Neural progenitor cell (in vitro differentiated cells): ENCODE measurements at places on chromosomes 12 and 14.
A peak's percentile ranks its signal among the peaks of the same experiment; 100 is the strongest.

- DNase-seq = no peak
These were observed 2.2 kb downstream of the RIN3 start for GRCh38 chr14:92515546-92516343.

- DNase-seq = no peak
These were observed 933.0 kb downstream of the DIO2 start for GRCh38 chr14:79278286-79278797.

GRCh38 chr12:42143452-42144157 lies 1.1 kb downstream of the GXYLT1 start:
- peak; percentile 9 for DNase-seq

- DNase-seq = no peak
These were observed 63.3 kb upstream of the FLRT2 start for GRCh38 chr14:85466678-85467077.

- DNase-seq = peak; percentile 42
These were observed 9.2 kb upstream of the PAPLN start for GRCh38 chr14:73227812-73228781.

GRCh38 chr12:49535921-49536525 lies 2.8 kb upstream of the KCNH3 start:
- DNase-seq = no peak

DNA sequence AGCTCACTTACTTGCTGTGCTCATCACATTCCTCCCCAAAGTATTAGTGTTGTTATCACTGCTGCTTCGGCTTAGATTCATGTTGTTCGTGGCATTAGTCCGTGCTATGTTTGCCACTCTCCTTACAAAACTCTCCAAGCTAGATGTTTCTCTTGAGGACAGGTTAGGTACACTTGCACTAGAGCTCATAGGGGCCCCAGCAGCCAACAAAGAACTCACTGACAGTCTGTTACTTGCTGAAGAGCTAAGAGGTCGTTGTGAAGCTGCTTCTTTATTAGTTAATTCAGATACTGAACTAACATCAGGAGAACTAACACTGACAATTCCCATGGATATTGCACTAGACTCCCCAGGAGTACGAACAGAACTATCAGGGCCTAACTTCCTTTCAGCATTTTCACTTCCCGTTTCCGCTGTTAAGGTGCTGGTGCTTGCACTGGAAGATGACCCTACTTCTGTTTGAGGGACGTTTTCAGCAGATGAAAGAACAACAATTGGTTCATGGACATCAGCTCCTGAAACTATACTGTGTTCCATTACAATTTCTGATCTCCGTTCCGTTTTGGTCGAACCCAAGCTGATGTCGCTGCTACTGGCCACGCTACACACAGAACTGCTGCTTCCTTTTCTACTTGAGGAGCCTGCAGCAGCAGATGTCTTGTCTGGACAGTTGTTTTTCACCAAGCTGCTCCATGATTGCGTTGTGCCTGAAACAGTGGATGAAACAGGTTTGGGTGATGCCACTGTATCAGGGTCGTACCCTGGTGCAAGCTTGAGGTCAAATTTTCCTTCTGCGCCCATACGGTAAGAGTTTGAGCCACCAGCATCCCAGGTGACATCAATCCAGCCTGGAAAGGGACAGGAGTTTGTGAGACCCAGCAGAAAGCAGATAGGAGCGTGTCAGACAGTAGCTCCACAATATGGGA lies 78.7 kb downstream of the HECTD1 start:
- DNase-seq = no peak

DNA sequence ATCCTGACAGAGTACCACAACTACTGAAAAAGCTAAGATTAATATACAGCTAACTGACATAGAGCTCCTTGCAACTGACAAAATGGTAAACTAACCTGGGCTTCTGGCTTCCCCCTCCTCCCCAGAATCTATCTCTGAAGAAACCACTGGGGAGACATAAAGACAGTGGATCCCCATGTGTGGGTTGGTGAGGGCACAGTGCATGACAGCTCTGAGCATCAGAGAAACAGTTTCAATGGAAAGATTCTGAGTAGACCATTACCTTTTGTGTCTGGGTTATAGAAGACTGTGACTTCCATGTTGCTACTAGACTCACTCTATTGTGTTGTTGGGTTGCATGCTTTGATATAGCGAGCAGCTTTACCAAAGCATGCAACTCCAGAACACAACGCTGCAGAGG lies 247.4 kb downstream of the EFCAB11 start:
- no peak for DNase-seq

DNA sequence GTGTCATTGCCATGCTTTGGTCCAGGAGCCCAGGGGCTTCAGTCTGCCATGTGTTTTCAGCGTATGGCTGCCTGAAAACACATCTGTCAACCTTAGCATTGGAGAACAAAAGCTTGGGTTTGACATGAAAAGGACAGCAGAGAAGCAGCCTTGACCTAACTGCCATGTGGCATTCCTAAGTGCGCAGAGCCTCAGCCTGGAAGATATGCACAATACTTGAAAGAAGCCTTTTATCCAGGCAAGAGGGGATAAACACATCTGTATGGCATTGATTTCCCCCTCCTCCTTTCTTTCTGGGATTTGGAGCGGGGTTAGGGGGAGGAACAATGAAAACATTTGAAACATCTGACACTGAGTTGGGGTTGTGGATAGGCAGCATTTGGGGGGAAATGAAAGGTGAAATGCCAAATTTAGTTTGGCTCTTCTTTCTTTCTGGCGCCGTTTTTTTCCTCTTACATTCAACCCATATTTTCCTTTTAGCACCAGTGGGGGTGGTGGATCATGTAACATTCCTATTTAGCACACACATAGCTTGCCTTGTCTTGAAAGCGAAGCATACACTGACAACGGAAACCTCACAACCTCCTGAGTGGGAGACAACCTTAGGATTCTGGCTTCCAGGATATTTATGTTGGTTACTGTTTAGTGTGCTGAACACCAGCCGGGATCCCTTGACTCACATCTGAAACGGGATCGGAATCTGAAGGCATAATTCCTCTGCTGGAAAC lies 177.0 kb downstream of the C12orf75 start:
- no peak for DNase-seq

DNA sequence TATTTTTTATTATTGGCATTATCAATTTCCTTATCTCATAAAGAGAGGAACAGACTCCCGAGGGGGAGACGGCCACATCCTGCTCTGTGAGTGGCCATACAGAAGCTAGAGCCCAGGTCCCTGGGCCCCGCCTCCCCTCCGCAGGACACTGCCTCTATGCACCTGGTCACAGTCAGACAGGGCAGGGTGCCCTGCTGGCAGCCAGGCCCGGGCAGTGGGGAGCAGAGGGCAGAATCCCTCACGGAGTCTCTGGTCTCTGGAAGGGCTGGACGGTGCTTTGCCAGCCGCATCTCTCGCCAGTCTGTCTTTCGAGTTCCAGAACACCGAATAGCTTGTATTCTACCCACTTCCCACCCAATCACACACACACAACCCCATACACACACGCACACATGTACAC lies 16.4 kb upstream of the CACNA2D4 start:
- DNase-seq = no peak

- DNase-seq = no peak
These were observed 3.9 kb upstream of the ABHD4 start for GRCh38 chr14:22594156-22594716.

GRCh38 chr14:89574420-89574819 lies 157.4 kb upstream of the FOXN3 start:
- no peak for DNase-seq

GRCh38 chr12:30914986-30915591 lies 11.5 kb upstream of the TSPAN11 start:
- no peak for DNase-seq

DNA sequence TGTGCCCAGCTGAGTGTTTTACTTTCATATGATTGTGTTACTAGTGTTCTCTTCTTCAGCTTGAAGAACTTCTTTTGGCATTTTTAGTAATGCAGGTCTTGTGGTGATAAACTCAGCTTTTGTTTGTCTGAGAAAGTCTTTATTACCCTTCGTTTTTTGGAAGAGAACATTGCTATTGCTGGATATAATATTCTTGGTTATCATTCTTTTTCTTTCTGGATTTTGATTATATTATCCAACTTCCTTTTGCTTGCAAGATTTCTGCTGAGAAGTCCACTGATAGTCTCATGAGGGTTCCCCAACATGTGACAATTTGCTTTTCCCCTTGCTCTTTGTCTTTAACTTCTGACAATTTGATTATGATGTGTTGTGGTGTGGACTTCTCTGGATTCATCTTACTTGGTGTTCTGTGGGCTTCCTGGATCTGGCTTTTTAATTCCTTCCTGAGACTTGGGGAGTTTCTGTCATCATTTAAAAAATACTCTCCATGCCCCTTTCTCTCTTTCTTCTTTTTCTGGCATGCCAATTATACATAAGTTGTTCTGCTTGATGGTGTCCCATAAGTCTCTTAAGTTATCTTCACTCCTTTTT lies 416.8 kb downstream of the CCDC91 start:
- DNase-seq = no peak

GRCh38 chr12:105922670-105923102 lies 216.1 kb downstream of the NUAK1 start:
- DNase-seq = no peak

GRCh38 chr12:25156061-25156460 lies 38.9 kb downstream of the DNAI7 start:
- no peak for DNase-seq
